ENCODE measurements at places on chromosomes 3 and 15.
A peak's percentile ranks its signal among the peaks of the same experiment; 100 is the strongest.

DNA sequence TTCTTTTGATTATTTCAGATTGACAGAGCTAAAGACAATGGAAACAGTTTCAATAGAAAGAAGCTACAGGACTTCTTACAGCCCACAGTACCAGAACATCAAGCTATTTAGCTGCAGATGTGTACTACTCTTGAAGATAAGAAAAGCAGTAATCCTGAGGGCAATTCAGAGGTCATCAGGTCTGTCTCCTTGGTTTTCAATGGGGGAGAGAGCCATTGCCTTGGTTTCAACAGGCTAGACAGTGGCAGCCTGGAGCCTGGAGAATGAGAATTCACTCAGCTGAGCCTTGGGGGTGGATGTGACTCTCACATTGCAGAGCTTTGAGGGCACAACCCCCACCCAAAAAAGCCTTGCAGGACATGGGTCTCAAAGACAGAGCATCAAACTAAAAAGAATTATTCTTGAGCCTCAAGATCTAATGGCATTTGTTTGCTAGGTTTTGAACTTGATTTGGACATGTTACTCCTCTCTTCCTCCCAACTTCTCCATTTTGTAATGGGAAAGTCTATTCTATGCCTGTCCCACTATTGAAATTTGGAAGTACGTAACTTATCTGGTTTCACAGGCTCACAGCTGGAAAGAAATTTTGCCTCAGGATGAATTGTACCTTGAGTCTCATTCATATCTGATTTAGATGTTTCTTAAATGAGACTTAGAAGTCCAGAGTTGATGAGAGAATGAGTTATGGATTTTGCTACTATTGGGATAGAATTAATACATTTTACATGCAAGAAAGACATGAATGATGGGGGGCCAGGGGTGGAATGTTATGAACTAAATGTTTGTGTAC is 36.9 kb downstream of the PLSCR1 start:
- DNase-seq = peak; percentile 97

DNA sequence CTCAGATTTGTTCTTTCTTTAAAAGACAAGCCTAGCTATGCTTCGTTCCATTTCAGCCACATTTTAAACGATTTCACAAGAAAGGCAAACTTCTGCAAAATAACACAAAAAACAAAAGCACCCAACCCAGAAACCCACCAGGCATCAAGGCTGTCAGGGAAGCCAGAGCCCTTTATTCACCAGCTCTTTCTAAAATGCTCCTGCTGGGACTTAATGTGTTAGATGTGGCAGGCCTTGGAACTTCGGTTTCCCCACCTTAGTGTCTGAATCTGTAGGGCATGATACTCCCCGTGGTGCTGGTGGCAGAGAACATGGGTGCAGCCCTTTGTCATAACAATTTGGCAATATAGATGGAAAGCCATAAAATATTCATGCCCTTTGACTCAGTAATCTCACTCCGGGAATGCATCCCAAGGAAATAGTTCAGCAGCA is 56.8 kb upstream of the LCTL start:
- DNase-seq = no peak

GRCh38 chr3:138944929-138945708 is 1.8 kb downstream of the FOXL2 start:
- DNase-seq = no peak

DNA sequence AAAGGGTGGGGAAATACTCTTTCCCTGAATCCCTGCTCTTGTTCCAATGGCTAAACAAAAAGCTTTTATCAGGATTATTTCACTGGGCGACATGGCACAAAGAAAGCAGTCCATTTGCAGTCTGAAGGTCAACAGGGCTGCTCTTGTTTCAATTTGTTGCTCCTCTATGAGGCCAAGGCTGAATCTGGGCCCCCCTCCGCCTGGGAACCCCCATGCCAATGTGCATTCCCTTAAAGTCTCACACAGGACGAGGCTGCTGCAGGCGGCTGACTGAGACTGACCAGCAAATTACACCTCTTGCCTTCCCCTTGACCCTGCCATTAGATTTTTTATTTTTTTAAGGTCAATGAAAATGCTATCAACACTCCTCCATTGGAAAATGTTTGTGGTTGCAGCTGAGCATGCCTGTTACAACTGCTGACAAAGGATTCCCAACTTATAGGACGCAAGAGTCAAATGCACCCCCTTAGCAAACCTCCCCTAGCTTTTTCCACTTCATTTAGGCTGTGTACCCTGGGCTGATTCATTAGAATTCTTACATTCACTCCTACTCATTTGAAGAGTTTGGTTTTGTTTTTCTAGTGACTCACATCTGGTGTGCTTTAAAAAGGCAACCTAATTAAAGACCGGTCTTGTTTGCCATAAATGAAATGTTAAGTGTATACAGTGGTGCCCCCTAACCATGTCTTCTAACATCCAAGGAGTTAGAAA is 60.8 kb upstream of the ARHGEF3 start:
- no peak for DNase-seq

GRCh38 chr15:78049691-78050440 is 27.6 kb downstream of the TBC1D2B start:
- peak; percentile 35 for DNase-seq

GRCh38 chr15:48090666-48091065 is 30.1 kb upstream of the SLC24A5 start:
- DNase-seq = no peak

GRCh38 chr15:93801206-93801605 is 430.2 kb upstream of the MCTP2 start:
- DNase-seq = peak; percentile 73

DNA sequence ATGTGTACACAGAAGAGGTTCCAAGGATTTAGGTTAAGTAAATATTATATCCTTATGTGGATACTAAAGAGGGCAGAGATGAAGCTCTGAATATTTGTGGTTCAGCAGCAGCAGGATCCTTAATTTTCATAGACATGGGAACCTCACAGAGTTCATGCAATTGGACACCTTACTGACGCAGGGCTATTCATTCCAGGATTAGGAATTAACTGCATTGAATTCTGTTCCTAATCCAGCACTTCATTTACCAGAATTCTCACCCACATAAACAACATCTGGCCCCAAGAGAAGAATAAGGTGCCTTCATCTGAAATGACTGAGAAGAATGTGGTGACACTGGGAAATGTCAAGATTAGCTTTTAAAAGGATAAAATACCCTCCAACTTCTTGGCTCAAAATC is 62.4 kb downstream of the ADAMTS9 start:
- no peak for DNase-seq

DNA sequence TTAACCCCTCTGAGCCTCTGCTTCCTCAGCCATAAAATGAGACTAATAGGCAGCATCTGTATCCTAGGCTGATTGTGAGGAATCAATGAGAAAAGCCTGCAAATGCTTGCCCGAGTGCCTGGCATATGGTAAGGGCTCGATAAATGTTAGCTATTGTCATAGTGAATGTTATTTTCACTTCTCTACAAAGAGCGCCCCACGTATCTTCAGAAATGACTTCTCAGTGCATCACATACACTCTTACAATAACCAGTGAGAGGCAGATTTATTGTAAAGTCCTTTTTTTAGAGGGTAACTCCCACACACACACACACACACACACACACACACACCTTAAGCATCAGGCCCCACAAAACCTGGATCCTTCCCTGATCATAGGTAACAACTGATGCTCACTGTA is 60.5 kb upstream of the SPATA12 start:
- DNase-seq = no peak

DNA sequence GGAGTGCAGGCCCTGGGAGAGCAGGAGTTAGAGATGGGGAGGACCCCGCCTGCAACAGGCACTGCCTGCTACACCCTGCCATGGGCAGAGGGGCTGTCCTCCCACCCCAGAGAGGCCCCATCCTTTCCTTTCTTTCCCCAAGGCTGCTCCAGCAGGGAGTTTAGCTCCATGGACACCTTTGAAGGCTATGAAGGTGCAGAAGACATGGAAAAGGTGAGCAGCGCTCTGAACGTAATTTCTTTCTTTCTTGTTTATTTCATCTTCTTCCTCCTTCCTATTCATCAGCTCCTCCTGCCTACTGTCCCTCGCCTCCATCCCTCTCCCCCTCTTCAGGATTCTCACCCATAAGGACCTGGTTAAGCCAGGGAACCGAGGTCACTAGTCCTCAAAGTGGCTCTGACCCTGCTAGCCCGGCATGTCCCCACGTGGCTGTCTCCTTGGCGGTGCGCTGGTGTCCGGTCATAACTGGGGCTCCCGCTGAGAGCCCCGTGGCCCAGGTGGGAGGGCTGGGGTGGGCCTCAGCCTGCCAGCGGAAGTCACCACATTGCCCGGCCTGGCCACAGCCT is 16.0 kb upstream of the ADIPOQ start:
- no peak for DNase-seq

- no peak for DNase-seq
Measured at GRCh38 chr3:157199841-157200240, 39.9 kb upstream of the CCNL1 start.

DNA sequence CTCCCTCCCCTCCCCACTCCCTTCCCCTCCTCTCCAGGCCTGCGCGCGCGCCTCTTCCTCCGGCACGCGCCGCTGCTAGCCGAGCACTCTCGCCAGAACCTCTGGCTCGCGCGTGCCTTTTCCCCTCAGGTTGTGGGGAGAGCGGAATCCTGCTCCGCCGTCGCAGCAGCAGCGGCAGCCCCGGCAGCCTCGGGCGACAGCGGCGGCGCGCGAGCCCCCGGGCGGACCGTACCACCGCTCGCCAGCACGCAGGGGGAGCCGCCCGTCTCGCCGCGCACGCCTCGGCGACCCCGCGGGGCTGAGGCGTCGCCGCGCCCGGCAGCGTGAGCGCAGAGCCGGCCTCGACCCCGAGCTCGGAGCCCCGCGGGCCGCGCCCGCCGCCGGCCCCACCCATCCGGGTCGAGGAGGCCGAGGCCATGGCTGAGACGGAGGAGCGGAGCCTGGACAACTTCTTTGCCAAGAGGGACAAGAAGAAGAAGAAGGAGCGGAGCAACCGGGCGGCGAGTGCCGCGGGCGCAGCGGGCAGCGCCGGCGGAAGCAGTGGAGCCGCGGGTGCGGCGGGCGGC is at the start of gene CDV3:
Gene CDV3 (plus strand): TSS at position 58 of the 566 bp plus-strand sequence. CDS start 359 bp downstream, at position 417.
- no peak for DNase-seq

DNA sequence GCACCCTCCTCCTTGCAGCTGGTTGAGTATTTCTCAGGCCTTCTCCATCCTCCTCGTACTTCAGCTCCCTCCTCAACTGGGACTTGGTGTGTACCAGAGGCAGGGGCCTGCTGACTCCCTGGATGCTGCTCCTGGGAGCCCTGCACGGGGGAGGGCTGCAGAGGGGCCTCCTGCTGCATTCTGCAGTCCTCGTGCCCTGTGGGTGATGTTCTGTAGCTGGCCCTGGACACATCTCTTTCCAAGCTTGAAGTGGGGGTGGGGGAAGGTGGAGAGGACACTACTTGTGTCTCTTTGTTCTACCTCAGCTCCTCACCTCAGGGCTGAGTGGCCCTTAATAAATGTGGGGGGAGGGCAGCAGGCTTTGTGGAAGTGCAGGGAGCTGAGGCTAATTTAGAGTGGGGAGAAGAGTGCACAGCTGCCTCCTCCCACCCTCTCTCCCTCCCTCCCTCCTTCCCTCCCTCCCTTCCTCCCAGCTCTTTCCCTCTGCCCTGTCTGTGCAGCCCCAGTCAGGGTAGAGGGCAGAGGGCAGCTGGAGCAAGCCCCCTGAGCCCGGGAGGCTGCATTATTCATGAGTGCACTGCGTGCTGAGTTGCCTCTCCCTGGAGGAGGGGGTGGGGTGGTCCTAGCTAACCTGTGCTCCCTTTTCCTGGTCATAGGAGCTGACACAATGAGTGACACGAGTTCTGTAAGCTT is 3.7 kb upstream of the GRM2 start:
- DNase-seq = no peak

- DNase-seq = no peak
Measured at GRCh38 chr15:99267957-99268356, 16.7 kb downstream of the LRRC28 start.

- DNase-seq = peak; percentile 59
Measured at GRCh38 chr3:128068156-128068620, 16.0 kb downstream of the SEC61A1 start.

- DNase-seq = no peak
Measured at GRCh38 chr3:134336587-134336986, 37.7 kb downstream of the AMOTL2 start.

DNA sequence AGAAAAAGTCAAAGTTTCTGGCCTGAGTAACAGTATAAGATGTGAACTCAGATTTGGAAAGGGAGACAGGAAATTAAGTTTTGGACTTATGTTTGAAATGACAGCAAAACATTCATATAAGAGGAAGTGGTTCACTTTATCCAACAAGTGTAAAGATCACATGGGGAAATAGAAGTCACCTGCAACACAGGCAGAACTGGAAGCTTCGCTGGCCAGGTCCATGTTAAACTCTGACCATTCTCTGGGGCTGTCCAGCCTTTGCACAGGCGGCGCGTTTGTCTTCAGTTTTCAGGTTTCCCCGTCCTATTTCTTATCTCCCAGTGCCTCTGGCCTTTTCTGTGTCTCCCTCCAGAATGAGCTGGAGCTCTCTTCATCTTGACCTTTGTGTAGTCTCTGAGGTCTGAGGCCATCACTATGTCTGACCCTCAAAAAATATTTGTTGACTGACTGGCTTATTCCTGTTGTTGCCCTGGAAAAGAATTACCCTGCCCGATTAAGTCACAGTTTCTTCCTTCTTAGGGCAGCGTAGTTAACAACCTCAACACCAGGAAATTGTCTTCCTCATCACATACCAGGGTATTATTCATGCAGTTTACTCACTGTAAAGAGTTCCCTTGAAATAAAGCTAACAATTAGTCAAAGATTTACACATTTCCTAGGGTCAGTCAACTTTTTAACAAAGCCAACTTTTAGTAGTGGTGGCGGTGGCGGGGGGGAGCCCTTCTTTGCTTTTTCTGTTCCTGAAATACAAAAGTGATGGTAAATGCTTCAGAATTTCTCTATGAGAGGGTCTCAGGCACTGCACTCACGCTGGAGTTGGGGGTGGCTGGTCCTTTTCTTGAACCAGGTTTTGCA is 959 bp upstream of the RASA2 start:
- DNase-seq = peak; percentile 83

GRCh38 chr15:81930582-81931369 is 115.0 kb downstream of the MEX3B start:
- peak; percentile 20 for DNase-seq

GRCh38 chr3:83625261-83625660 is 1333.5 kb upstream of the CADM2 start:
- DNase-seq = no peak

DNA sequence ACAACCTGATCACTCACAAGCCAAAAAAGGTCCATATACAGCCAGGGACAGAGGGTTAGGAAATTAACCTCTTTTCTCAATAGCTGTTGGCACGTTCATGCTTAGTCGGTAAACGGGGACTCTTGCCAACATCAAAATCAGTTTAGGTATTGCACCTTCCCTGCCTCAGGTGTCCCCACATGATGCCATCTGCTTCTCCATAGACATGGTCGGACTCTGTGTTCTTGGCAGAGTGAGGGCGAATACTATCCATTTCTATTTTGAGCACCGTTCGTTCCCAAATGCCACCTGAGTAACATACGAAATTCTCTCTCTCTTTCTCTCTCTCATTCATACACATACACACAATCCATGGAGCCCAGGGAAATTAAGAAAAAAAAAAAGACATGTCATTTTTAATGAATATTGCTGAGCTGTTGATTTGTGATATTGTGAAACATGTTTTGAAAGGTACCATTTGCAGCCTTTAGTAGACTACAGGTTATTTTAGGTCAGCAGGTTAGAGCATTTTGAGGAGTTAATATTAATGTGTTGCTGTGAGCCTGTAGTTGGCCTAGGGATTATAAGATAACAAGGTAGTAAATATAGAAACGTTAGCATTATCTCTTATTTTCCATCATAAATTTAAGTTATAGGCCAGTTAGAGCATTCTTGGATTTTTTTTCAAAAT is 78.5 kb downstream of the GHSR start:
- no peak for DNase-seq
